Stimulated activated CD4-positive, alpha-beta T cell treated with anti-CD3 and anti-CD28 coated beads, Interleukin-15, amount 100 ng/mL, for 48 hours (primary cell): ENCODE measurements at places on chromosomes 16 and 17.

DNA sequence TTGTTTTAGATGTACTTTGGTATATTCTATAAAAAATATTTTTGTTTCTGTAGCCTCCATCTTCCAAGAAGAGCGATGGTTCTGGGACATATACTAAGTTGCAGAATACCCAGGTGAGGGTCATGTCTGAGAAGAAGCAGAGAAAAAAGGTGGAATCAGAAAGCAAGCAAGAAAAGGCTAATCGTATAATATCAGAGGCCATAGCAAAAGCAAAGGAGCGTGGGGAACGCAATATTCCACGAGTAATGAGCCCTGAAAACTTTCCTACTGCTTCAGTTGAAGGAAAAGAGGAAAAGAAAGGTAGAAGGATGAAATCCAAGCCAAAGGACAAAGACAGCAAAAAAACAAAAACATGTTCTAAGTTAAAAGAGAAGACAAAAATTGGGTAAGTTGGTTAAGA lies 154.6 kb downstream of the CHD9 start:
- DNase-seq, result no peak

GRCh38 chr17:57943645-57944044 lies 11.6 kb downstream of the CUEDC1 start:
- no peak for DNase-seq

- DNase-seq, result no peak
Measured at GRCh38 chr16:85103114-85104079, 8.9 kb downstream of the CIBAR2 start.

- DNase-seq, result no peak
Measured at GRCh38 chr17:37322826-37323561, 52.8 kb upstream of the C17orf78 start.

GRCh38 chr17:32174889-32175288 lies 32.6 kb downstream of the RHOT1 start:
- no peak for DNase-seq

GRCh38 chr16:54996186-54996585 lies 65.5 kb downstream of the IRX5 start:
- DNase-seq, result no peak

- DNase-seq, result no peak
Measured at GRCh38 chr17:29870836-29871465, 59.1 kb downstream of the SSH2 start.

GRCh38 chr17:34228781-34229180 lies 26.3 kb upstream of the CCL2 start:
- DNase-seq, result no peak

DNA sequence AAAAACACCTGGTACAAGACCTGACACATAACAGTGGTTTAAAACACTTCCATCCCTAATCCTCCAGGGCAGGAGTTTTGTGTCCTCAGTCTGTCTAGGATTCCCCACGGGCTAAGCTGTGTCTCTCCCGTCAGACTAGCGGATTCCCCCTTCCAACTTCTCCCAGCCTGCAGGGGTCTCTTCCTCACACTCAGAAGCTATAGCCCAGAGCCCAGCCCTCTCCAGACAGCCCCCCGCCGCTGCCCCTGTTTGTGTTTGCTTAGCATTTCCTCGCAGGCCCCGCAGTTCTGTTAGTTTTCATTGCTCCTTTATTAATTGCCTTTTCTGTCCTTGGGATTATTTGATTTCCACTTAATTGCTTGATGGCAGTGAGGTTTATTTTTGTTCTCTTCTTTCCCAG lies 91.2 kb downstream of the TMEM132E start:
- no peak for DNase-seq

- DNase-seq, result peak; percentile 84
Measured at GRCh38 chr16:3364774-3365427, 9.2 kb downstream of the OR2C1 start.

GRCh38 chr17:45341533-45342158 lies 24.8 kb upstream of the MAP3K14 start:
- no peak for DNase-seq

GRCh38 chr16:51949282-51949681 lies 597.7 kb downstream of the TOX3 start:
- DNase-seq, result no peak

- no peak for DNase-seq
Measured at GRCh38 chr16:10949424-10949970, 5.1 kb downstream of the CLEC16A start.

- DNase-seq, result no peak
Measured at GRCh38 chr17:4530799-4531730, 24.1 kb downstream of the MYBBP1A start.

DNA sequence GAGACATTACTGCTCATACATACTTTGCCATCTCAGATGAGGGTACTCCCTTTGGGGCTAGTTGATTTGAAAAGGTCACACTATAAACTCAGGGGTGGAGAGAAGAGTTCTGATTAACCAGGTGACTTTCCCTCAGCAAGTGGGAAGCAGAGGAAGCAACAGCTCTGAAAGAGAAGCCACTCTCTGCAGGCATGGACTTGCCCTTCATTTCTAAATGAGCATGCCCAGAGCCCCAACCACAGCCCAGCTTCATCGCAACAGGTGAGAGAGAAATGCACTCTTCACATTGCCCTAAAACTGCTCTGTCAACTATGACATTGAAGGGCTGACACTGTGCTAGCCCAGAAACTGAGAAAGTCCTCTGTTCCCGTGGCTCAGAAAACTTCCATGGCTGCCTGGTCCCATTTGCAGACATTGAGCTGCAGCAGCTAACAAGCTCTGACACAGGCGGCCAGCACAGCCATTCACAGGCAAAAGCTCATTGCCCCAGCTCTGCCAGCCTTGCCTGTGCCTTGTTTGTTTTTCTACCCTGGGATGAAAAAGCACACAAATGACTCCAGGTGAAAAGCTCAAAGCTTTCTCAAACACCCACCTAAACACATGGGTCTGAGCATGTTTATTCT lies 419.8 kb upstream of the DYNLRB2 start:
- no peak for DNase-seq

- no peak for DNase-seq
Measured at GRCh38 chr17:17055286-17056155, 13.3 kb downstream of the MPRIP start.

GRCh38 chr17:79484600-79485418 lies 126.0 kb downstream of the RBFOX3 start:
- DNase-seq, result no peak

DNA sequence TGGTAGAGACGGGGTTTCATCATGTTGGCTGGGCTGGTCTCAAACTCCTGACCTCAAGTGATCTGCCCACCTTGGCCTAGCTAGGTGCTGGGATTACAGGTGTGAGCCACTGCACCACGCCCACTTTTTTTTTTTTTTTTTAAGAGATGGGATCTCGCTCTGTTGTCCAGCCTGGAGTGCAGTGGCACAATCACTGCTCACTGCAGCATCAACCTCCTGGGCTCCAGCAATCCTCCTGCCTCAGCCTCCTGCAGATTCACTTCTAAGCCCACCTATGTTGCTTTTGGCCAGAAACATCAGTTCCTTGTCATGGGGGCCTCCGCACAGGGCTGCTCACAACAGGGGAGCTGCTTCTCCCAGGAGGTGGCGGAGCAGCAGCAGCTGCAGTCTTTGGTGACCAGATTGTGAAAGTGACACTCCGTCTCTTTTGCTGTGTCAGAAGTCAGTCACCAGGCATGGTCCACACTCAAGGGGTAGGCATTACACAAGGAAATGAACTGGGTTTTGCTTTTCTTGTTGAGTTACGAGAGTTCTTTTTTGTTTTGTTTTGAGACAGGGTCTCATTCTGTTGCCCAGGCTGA lies 4.5 kb upstream of the NME4 start:
- DNase-seq, result no peak

GRCh38 chr16:75379911-75380847 lies 53.1 kb downstream of the CFDP1 start:
- peak; percentile 10 for DNase-seq

DNA sequence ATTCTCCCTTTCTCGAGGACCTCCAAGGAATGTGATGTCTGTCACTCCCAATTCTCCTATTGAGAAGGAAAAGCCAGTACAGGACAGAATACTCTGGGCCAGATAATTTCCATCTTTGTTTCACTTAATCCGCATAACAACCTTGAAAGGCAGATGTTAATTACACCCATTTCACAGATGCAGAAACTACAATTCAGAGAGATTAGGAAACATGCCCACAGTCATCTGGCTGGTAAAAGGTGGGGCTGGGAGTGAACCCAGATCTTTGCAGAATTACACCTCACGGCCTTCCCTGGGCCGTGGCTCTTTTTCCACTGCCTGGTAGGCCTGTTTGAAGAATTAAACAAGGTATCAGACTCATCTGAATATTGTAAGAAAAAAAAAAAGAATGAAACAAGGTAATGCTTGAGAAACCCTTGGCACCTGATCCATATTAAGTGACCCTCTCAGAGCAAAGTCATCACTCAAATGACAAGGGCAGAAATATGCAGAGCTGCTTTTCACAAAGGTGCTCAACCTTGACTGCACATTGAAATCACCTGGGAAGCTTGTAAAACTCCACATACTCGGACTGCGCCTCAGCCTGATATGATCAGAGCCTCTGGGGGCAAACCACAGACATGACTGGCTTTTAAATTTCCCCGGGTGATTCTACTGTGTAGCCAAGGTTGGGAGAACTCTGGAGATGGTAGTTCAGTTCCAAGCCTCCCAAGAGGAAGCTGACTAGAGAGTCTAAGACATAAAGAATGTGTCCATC lies 16.6 kb upstream of the G6PC1 start:
- no peak for DNase-seq

- no peak for DNase-seq
Measured at GRCh38 chr17:72597354-72598087, 476.7 kb downstream of the SOX9 start.

- DNase-seq, result no peak
Measured at GRCh38 chr17:35807371-35808144, 1.7 kb upstream of the TAF15 start.

DNA sequence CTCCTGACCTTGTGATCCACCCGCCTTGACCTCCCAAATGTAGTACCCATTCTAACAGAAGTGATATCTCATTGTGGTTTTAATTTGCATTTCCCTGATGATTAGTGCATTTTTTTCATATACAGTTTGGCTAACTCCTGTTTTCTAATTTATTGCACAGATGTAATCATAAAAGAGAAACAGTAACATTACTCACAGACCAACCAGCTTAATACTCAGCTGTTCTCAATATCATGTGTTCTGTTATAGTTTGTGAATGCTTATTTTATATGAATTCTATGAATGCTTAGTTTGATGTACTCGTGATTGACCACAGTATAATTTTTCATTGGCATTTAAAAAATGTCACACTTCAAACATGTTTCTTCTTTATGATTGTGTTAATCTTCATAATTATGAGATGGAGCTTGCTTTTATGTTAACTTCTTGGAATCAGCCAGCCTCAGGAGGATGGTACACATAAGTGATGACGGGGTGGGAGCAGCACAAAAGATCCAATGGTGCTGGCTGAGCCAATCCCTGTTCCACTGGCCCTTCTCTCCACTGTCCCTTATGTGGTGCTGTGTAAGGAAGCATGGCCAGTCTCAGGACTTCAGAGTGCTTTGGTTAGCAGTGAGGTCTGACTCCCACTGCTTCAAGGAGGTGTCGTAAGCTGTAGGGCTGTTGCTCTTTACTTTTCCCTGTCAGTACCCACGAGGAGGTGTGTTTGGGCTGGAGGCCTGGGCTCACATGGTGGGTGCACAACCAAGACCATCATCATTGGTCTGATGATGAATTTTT lies 191.0 kb downstream of the SPECC1 start:
- DNase-seq, result no peak

GRCh38 chr17:68196394-68197090 lies 51.3 kb upstream of the AMZ2 start:
- DNase-seq, result no peak

DNA sequence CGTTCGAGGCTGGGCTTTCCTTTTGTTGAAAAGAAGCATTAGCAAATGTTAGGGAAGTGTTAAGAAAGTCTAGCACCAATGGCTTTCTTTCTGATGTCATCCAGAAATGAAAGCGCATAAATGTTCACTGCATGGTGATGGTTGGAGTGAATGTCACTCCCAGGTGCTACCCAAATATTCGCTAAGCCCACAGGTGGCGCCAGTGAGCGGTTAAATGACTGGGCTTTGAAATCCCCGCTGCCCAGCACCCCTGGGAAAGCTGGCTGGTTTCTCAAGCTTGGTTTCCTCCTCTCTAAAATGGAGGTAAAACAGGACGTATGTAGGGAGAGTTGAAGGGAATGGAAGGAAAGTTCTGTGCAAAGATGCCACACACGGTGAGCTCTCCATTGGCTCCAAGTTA lies 104.4 kb downstream of the IRX5 start:
- no peak for DNase-seq

- no peak for DNase-seq
Measured at GRCh38 chr17:64355536-64356303, 34.9 kb downstream of the PECAM1 start.

GRCh38 chr16:10156099-10156498 lies 26.1 kb downstream of the GRIN2A start:
- no peak for DNase-seq

GRCh38 chr17:57370037-57370581 lies 113.8 kb downstream of the MSI2 start:
- DNase-seq, result no peak

DNA sequence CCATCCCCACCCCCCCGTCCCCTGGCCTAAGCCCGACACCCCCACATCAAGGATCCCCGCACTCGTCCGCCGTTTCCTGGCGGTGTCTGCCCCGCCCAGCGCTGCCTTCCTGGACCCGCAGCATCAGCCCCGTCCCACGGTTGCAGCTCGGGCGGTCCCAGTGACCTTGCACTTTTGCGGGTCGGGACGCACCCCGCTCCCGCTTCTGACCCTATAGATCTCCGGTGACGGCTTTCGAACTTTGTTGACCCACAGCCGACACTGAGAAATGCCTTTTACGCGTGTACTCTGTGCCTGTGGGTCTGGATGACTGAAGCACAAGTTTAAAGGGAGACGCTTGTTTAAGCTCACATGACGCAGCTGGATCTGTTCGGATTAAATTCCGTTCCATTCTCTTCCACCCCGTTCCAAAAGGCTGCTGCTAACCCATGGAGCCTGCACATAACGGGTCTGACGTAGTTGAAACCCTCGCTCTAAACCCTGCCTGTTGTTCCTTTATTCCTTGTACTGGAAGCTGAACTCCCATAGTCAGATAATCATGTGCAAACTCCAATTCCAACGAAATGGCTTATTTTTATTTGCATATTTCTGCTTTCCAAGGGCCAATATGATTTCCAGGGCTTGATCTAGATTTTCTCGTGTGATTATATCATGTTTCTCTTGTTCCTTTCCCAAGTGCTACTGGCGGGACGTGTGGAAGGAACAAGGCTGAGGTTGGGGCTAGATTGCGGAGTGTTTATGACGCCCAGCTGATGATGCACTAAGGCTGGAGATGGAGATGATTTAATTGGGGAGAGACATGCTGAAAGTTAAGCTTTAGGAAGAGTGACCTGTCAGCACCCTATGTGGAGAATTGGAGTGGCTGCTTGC lies 834 bp downstream of the FLYWCH1 start:
- no peak for DNase-seq

DNA sequence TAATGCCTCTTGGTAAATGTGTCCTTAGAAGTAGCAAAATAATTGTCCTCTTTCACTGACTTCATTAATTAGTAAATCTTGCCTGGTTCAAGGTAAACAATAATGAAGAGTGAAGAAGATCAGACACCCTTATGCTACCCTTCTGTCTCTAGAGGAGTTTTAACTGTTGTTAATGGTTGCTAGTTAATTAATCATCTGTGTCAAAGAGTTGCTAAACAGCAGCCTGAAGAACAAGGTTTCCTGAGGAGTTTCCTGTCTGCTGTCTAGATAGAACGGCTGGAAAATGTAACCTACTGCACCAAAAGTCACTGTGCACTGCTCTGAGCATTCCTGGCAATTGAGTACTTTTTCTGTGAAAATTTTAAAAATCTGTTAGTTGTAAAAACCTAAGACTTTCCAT lies 131.3 kb downstream of the NLK start:
- no peak for DNase-seq

GRCh38 chr17:27549251-27549893 lies 81.6 kb upstream of the LGALS9 start:
- DNase-seq, result no peak
